Activated T-helper 1 cell treated with anti-CD3 and anti-CD28 coated beads, Interleukin-12 subunit alpha, Interleukin-12 subunit beta, Interleukin-2, Interleukin-4 antibody, amounts not matched to agents 30 ng/mL and 10 ng/mL and 1 ng/mL, durations not matched to agents 14 hours and 24 hours and 36 hours (primary cell): ENCODE measurements at places on chromosomes 6 and 20.

- no peak for DNase-seq
Measured at GRCh38 chr6:159727717-159728445, 575 bp downstream of the WTAP start.

DNA sequence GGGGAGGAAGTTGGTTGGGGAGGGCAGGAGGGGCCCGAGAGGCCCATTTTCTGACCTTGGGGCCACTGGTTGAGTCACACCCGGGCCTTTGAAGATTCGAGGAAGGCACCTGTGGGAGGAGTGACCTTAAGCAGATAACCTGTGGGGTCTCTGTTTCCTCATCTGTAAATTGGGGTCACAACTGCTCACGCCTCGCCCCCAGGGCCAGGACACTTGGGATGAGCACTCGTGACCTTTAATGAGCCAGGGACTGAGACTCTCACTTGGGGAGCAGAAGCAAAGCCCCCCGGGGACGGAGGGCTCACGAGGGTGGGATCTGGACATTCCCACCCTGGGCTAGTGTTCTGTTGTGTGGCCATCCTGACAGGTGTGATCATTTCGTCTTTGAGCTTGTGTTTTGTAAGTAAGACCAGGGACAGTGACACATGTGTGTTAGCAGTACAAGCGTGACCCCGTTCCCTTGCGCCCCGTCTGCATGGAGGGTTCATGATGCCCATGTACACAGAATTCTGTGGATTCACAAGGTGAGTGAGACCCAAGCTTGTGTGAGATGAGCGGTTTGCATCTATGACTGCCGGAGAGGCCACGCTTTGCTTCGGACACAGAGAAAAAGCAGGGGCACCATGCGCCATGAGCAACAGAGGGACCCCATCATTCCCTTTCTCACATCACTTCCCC is 79.3 kb upstream of the PMEPA1 start:
- no peak for DNase-seq

GRCh38 chr20:55031971-55032370 is 556.6 kb downstream of the DOK5 start:
- DNase-seq: no peak

GRCh38 chr6:72987301-72987700 is 238.0 kb downstream of the KHDC1L start:
- DNase-seq: no peak

GRCh38 chr6:7035837-7036249 is 71.9 kb upstream of the RREB1 start:
- no peak for DNase-seq

- DNase-seq: no peak
Measured at GRCh38 chr6:129110690-129111343, 227.9 kb downstream of the LAMA2 start.

DNA sequence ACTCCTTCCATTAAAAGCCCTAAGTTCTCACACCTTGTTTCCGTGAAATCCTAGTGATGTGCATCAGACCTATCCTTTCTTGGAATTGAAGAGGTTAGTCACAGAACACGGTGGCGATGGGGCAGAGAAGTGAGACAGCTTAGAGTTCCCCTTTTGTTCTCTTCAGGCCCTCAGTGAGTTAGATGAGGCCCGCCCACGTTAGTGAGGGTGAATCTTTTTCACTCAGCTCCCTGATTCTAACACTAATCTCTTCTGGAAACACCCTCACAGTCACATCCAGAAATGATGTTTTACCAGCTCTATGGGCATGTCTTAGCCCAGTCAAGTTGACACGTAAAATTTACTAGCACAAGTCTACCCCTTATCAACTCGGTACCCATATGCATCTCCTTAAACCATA is 172.7 kb upstream of the NOX3 start:
- DNase-seq: peak; percentile 5

- DNase-seq: no peak
Measured at GRCh38 chr6:3377536-3378397, 79.1 kb downstream of the SLC22A23 start.

GRCh38 chr6:155449450-155450239 is 6.0 kb downstream of the NOX3 start:
- no peak for DNase-seq

DNA sequence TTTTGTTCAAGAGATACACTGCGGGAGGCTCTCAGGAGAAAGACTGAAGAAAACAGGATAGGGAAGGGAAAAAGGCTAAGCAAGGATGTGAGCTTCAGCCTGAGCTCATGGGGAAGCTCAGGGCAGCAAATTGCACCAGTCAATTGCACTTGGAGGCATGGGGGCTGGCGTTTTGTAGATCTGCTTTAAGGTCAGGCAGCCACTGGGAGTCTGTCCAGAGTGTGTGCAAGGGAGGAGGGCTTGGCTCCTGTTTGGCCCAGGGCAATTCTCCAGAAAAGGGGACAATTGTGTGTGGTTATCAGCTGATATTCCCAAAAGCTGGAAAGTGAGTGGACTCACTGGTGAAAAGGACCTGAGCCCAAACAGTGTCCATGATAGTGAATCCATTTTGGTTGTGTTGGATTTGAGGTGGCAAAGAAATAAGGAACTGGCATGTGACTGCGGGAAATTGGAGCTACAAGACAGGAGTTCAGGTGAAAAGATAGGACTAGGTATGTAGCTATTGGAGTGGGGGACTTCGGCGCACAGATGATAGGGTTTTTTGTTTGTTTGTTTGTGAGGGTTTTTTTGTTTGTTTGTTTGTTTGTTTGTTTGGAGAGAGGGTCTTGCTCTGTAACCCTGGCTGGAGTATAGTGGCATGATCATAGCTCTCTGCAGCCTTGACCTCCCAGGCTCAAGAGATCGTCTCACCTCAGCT is 22.3 kb upstream of the IER3 start:
- no peak for DNase-seq

GRCh38 chr6:138912308-138912707 is 75.7 kb downstream of the REPS1 start:
- no peak for DNase-seq

- DNase-seq: no peak
Measured at GRCh38 chr20:44723391-44723790, 8.2 kb downstream of the CCN5 start.

DNA sequence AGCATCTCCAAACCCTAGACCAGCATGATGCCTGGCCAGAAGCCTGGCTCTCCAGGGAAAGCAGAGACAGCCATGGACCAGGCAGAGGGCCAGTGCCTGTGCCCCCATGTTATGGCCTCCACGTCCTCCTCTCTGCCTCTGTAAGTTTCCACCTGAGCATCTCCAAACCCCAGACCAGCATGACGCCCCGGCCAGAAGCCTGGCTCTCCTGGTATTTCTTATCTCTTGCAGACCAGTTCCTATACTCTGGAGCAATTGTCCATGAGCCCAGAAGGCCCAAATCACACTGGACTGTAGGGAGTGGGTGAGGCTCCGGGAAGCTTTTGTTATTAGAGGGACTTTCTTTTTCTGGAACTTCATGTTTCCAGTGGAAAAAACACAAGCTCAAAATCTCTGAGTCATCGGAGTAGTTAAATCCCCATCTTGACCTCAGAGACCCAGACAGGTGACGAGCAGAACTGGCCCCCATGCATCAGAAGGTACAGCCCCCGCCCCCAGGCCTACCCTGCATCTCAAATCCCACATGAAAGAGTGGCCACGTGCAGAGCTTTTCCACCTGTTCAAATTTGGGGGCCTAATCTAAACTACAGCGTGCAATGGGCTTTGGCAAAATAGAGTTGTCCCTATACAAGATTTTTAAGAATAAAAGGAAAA is 110.2 kb upstream of the FOXQ1 start:
- no peak for DNase-seq

GRCh38 chr6:113433335-113433991 is 423.7 kb upstream of the MARCKS start:
- DNase-seq: no peak

DNA sequence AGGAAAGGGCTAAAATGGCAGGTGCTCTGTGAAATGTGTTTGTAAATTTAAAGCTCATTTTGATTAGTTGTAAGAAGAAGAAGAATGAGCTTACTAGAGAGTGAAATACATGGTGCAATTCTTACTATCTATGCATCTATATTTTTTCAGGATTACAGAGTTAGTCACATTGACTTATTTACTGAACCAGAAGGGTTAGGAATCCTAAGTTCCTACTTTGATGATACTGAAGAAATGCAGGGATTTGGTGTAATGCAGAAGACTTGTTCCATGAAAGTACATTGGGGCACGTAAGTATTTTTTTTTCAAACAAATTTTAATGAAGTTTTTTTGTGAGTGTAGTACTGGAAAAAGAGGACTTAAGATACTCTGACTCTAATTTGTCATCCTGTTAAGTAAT is 99.3 kb downstream of the RTN4IP1 start:
- DNase-seq: no peak

GRCh38 chr6:151137542-151137941 is 102.2 kb upstream of the AKAP12 start:
- no peak for DNase-seq

DNA sequence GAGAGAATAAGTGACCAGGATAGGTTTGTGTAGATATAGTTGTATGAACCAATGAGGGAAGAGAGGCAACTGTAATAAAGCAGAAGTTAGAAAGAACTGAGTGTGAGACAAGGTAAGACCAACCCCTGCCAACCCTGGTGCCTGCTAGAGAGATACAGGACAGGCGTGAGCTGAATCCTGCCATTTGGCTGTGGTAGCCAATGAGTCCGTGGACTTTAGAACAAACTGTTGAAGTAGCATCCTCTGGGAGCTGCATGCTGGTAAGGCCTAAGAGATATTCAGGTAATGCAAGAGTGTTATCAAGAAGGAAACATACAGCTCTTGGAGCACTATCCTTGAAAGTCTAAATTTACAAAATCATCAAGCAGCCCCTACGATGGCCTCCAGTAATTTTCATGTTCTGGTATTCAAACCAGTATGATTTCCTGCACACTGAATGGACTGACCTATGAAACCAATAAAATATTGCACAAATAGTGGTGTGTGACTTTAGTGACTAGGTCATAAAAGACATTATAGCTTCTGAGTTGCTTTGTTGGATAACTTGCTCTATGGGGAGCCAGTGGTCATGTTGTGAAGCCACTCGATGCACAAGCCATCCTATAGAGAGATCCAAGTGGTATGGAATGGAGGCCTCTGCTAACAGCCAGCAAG is 24.0 kb downstream of the BTBD3 start:
- no peak for DNase-seq

- DNase-seq: no peak
Measured at GRCh38 chr6:105212587-105212986, 32.8 kb upstream of the POPDC3 start.

DNA sequence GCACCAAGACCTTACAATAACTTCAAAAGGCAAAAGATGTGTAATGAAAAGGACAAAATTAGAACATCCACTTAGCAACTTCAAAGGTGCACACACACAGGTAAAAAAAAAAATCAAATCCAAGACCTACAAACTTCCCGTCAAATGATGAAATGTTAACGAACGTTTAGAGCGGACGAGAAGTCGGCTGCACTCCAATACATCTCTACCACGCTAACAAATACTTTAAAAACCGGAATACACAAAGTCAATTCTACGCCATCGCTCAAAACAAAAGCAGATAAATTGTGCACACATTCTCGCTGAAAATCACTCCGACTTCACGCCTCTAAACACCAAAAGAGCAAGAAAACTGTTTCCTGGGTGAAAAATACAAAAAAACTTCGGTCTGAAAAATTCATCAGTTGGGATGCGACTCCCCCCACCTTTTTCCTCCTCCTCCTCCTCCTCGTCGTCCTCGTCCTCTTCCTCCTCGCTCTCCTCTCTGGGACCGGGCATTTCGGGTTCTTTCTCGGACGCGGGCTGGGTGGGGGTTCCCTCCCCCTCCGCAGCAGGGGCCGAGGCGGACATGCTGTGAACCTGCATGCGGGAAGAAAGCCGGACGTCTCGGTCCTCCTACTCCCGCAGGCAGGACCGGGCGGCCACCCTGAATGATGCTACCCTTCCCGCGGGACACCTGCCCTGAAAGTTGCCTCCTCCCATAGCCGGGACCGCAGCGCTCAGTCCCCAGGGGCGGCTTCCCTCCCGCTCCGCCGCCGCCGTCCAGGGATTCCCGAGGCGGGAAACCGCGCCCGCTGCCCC is 712 bp downstream of the DEK start:
- DNase-seq: peak; percentile 8

- no peak for DNase-seq
Measured at GRCh38 chr20:50304501-50304856, 113.8 kb downstream of the CEBPB start.

DNA sequence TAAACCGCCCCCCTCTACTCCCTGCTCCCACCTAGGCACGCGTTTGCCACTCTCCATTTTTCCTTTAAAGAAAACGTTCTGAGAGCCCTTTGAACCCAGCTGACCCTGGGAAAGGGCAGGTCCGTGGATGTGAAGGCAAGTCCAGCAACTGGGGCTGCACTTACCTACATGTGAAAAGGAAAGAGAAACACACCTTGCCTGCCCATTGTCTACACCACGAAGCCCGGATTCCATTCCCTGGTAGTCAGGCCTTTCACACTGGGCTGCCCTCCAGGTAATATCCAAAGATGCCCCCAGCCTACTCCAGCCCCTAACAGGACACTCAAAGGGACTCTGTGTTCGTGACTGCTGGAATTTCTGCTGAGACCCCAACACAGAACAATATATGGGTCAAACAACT is 94.4 kb downstream of the CD83 start:
- no peak for DNase-seq

DNA sequence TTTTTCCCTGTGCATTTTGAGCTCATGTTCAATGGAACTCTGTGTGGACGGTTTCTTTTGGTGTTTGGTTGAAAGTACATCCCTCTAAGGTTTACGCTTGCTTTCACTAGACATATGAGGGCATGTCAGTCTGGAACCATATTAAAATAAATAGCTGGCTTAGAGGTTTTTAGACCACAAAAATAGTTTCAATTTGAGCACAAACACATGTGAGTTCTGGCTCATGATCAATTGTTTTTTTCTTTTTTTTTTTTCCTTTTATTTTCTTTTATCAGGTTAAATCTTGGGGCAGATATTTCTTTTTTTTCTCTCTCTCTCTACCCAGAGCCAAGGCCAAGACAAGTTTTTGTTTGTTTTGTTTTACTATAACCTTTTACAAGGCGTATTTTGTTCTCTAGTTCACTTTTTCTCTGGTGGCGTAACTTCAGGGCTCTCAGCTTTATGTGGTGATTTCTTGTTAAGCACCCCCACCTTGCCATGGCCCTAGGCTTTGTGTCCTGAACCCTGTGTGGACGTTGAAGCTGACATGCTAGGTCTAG is 92.9 kb downstream of the SHLD1 start:
- no peak for DNase-seq

- no peak for DNase-seq
Measured at GRCh38 chr20:16575390-16576140, 2.3 kb upstream of the KIF16B start.

- no peak for DNase-seq
Measured at GRCh38 chr6:14974792-14975470, 270.9 kb upstream of the JARID2 start.

GRCh38 chr20:59322585-59323454 is 22.4 kb downstream of the EDN3 start:
- no peak for DNase-seq
